ENCODE measurements at places on chromosomes 6 and 20.

- no peak for DNase-seq
Measured at GRCh38 chr6:81552644-81553043, 199.8 kb downstream of the TENT5A start.

DNA sequence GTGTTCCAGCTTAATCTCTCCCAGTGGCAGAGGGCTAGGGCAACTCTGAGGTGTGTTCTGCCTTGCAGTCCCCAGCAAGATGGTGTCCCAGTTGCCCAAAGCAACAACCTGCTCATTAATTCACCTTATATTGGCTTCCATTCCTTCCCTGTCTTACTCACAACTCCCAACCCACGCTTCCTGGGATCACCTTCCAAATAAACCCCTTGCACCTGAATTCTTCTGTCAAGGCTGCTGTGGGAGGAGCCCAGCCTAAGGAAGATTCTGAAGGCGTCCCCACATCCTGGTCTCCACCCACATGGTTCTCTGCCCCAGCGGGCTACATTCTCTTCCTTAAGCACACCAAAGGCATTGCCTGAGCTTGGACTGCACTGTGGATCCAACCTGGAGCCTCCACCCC, 116.6 kb upstream of the MAFB start:
- no peak for DNase-seq

GRCh38 chr6:36916126-36916525, 30.4 kb downstream of the C6orf89 start:
- no peak for DNase-seq

GRCh38 chr20:39855799-39856198, 833.2 kb downstream of the MAFB start:
- DNase-seq, result no peak

GRCh38 chr20:36644032-36644705, 1.8 kb downstream of the SLA2 start:
- no peak for DNase-seq
